ENCODE measurements at places on chromosomes 12 and 14. TPM values are rescaled to one million over a fixed set of nuclear protein-coding genes. Genes with fewer than 3 reads are reported as not detected.

FLVCR2 gene
- 1.8 TPM for total RNA-seq

DNA sequence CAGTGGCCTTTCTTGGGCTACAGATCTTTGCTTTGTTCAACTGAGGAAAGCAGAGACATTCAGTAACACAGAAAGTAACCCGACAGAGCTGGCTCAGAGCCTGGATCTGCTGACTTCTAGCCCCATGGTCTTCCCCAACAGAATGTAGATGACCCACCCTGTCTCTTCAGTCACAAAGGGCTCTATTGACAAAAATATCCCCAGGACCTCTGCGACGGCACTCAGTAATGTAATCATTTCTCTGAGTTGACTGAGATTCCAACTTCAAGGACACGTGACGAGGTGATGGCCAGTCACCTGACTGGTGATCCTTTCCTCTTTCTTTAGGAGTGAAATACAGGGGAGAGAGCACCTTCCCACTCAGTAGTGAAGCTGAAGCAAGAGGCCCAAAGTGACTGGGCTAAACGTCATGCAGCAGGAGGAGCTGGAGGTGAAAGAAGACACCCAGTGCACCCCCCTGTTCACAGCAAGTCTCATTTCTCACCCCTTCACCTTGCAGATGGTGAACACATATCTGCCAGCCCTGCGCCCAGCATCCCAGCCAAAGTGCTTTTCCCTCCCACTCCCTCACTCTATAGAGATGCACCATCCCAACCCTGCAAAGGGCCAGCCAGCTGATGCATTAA is 179.2 kb upstream of the EGLN3 start:
- no peak for DNase-seq

USP44 gene
- total RNA-seq = 0.28 TPM

DNA sequence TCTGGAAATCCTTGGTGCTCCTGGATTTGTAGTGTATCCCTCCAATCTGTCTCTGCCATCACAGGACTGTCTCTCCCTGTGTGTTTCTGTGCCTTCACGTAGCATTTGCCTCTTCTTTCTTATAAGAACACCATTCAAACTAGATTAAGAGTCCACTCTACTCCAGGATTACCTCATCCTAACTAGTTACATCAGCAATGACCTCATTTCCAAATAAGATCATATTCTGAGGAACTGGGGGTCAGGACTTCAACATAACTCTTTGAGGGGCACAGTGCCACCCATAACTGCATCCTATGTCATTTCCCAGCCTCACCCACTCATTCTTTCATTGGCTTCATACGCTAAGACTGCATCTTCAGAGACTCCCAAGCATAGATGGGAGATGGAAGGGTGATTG is 106.2 kb downstream of the NT5DC3 start:
- DNase-seq = no peak

TMED8 gene
- total RNA-seq = 8.9 TPM

RHEBL1 gene
- total RNA-seq = 1.1 TPM

DNA sequence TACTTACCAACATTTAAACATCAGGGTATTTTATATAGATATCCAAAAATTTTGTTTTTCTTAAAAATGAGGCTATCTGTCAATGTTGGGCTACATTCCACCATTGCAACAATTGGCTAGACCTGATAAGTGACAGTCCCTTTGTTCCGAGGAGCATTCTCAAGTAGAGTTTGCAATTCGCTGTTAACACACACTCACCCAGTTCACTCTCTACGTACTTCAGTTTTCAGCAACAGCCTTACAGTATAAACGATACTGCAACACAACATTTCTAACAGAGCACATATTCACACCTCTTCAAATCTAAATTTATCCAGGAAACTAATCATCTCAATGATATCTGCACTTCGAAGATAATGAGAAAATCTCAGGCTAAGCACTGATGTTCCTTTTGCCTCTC is 393.5 kb downstream of the NAV3 start:
- no peak for DNase-seq

DNA sequence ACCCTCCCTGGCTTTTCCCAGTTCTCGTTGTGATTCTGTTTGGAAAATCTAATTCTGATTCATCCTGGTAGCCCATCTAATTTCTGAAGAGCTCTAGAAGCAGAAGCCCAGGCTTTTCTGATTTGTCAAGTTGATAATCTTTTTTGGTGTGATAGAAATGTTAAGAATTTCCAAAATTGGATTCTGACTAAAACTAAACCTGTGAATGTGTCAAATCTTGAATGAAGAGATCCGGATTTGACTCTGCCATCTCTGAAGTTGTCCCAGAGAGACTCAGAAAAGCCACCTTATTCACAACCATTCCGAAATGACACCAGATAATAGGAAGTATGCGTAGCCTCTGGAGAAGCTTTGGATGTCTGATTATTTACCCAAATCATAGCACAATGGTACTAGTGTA is 12.8 kb upstream of the CISTR start:
- DNase-seq = no peak

DNA sequence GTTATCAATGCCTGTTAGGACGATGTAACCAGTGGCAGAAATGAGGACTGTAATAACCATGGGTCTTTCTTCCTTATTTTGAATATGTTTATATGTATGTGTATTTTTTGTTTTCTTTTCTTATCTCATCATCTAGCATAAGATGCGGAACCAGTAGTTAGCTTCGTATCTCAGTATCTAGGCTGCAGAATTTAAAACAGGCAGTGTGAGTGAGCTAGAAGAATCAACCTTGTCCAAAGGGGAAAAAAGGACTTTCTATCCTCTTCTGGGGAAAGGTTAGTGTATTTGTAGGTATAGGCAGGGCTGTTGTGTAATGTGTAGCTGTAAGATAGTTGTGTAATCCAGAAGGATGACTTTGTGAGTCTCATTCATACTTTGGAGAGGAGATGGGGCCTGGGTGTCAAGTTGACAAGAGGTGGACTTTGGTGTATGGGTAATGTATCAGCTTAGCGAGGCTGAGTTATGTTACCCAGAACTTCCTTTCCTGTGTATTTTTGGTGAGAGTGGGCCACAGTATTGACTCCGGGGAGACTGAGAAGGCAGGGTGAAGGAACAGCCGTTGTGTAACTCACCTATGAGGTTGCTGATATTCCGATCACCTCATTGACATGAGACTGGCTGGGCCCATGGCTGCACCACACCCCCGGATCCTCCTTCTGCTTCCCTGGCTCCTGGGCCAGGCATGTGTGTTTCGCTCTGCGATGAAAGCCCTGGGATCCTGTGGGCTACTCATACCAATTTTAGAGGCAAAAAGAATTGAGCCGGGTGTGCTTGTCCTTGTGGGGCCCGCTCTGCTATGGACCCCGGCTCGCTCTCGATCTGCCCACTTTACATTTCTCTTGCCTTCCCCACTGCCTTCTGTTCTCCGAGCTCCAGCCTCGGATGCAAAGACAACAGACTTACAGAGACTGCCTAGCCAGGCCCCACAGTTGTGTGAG is 24.3 kb downstream of the DLK1 start:
- no peak for DNase-seq

KRT80 gene
- total RNA-seq = not detected

DNA sequence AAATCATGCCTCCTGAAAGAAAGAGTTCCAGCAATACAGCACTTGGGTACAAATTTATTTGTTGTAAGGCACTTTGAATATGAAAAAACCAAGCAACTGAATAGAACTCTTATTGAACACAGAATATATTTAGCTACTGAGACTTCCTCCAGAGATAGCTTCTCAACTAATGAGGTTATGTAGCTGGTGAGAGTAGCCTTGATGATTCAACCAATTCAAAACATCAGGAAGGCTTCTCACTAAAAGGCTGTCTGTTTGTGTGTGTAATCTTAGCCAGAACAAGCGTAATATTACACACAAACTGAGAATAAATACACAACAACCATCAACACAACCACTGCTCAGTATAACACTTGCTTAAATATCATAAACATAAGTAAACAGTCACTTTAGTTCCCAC is 20.4 kb downstream of the EIF2B2 start:
- no peak for DNase-seq

- no peak for DNase-seq
These were observed 7.0 kb upstream of the AMN start for GRCh38 chr14:102915292-102916110.

DNA sequence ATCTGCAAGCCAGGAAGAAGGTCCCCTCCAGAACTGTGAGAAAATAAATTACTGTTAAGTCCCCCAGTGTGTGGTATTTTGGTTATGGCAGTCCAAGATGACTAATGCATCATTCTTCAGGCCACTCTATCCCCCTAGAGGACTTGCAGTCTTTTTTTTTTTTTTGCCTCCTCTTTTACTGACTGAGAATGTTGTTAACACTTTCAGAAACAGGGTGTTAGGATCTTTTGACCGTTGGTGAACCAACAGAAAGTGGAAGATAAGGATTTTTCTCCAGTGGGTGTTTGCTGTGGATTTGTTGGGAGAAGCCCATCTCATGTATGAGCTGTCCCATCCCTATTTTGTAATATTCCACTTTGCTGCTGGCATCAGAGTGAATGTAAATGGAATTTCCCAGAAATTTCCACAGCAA is 37.8 kb downstream of the MARK3 start:
- peak; percentile 75 for DNase-seq

DNA sequence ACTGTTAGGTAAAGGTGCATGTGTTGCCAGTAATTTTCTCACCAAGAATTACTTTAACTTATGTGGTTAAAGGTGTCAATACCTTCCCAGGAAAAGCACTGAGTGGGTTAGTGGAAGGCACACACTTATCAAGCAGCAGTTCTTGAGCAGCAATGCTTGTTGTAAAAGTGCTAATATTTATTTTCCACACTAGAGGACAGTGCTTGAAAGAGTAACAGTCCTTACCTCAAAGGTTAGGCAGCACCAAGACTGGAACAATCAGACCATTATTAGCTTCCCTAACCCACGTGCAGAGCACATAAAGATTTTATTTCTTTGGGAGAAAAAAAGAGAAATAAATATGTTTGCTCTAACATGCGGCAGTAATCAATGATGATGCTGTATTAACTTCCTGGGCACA is 48.8 kb upstream of the KRR1 start:
- DNase-seq = peak; percentile 20

BICD1 gene
- total RNA-seq = 16.6 TPM

DNA sequence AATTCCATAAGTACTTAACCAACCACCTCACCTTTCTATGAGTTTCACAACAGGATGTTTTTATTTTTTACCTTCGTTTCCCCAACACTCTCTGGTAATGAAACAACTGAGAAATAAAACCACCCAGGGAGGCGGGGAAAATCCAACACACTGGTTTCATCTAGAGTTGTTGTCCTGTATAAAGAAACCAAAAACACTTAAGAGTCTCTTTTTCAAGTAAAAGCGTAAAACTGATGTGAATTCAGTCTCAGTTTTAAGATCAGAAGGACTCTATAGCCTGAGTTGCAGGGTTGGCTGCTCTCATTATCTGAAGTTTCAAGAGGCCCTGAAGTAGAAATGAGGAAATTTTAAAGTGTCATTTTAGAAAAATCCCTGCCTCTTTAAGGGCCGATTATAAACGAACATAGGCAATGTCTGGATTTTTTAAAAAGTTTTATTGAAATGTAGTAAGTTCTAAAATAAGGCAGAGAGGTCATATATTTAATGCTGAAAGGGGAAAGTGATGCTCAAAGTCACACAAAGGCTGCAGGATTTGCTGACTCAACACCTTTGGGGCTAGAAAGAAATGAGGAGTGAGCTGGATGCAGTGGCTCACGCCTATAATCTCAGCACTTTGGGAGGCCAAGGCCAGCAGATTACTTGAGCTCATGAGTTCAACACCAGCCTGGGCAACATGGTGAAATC is 27.2 kb downstream of the HIGD1C start:
- no peak for DNase-seq

GRCh38 chr14:84809158-84809557 is 720.8 kb upstream of the FLRT2 start:
- DNase-seq = no peak

GRCh38 chr12:20852649-20853048 is 42.1 kb downstream of the SLCO1B3 start:
- DNase-seq = no peak

IRAK3 gene
- total RNA-seq = 0.27 TPM

PSMA6 gene
- total RNA-seq = 143 TPM

GRCh38 chr12:127150028-127150427 is 1116.9 kb upstream of the TMEM132C start:
- no peak for DNase-seq

DNA sequence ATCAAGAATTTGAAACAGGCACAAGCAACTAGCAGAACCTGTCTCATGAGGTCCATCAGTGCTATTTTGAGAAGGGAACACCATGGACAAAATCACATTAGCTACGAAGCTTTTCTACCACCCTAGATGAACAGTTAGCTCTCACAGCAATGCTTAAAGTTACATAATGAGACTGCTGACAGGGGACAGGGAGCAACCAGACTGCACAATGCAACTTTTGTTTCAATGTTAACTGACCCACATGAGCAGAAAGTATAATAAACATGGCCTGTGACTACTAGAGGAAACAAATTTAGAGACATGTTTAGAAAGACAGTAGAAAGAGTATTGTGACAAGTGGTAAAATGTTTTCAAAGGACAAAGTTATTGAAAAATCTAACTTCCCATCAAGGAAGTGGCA is 282.8 kb downstream of the CEP128 start:
- no peak for DNase-seq

GRCh38 chr12:26277506-26278246 is 82.3 kb downstream of the SSPN start:
- no peak for DNase-seq

GRCh38 chr14:79670811-79671210 is 540.5 kb downstream of the DIO2 start:
- DNase-seq = no peak

- DNase-seq = peak; percentile 50
These were observed 12.9 kb downstream of the NYNRIN start for GRCh38 chr14:24411443-24412389.

GRCh38 chr12:8996682-8997405 is 7.5 kb downstream of the KLRG1 start:
- peak; percentile 16 for DNase-seq

SLC2A3 gene
- total RNA-seq = 251 TPM

DNA sequence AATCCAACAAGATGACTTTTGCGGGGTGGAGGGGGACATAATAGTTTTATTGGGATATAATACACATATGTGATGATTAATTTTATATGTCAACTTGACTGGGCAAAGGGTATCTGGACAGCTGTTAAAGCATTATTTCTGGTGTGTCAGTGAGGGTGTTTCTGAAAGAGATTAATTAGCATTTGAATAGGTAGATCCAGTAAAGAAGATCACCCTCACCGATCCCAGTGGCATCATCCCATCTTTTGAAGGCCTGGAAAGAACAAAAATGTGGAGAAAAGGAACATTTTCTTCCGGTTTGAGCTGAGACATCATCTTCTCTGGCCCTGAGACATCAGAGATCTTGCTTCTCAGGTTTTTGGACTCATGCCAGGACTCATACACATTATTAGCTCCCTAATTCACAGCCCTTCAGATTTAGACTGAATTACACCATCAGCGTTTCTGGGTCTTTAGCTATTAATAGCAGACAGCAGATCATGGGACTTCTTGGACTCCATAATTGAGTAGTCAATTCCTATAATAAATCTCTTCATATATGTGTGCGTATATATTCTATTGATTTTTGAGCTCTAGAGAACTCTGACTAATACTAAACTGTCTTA is 283.6 kb downstream of the PCNX1 start:
- DNase-seq = peak; percentile 13

TGFB3 gene
- 13.2 TPM for total RNA-seq

DNA sequence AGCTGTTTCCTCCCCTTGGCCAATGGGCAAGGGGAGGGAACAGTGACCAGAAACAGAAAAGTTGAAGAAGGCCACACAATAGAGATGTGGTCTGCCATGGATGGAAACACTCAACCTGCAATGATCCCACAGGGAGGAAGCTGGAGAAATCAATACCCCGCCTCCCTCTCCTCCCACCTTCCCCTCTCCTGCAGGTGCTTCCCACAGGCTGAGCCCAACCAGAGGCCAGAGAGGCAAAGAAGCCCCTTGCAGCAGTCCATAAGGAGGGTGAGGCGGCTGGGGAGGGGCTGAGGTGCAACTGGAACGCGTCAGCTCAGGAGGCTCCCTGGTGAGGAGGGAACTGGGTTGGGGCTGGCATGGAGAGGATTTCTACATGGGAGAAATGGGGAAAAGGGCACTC is 84.0 kb downstream of the RNF34 start:
- DNase-seq = no peak

Measured in cardiac muscle cell (in vitro differentiated cells and primary cell).